Heart right ventricle (tissue), 16 donors: ENCODE measurements at places on chromosomes 13 and 19. TPM values are rescaled to one million over a fixed set of nuclear protein-coding genes. Genes with fewer than 3 reads are reported as not detected.

The CYP4F12 gene
- total RNA-seq, result 2.5 TPM

The CASP14 gene
- not detected for total RNA-seq

DNA sequence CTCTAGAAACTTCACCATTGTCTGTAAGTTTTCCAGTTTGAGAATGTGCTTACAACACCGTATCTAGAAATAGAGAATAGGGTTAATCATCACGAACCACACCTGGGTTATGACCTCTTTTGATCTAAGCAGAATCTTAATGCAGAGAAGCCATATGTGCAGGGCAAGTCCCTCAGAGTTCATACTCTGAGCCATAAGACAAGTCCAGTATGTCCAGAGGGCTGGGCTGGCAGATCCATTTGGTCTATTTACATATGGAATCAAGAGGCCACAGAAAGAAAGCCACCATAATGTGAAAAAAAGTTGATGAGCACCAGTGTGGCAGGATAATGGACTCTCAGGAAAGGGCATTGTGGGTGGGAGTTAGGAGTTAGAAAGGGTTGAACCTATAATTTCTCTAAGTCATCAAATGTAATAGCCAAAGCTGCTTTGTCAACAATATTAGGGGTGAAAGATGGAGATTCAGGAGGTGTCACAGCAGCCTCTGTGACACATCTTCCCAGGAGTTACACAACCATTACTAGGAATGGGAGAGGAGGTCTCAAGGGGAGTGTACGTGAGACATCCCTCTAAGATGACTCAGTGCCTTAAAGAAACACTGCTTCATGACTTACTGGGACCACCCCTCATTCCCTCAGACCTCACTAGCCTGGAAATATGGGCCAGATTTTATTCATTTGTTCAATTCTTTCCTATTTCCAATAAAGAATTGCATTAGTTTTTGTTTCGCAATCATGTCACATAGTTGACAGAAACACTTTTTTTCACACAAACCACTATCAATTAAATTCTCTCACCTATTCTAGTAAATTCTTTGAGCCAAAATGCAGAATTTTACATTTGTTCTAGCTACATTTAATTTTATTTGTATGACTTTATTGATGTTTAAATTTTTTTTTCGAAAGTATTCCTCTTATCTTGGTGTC is 30.4 kb upstream of the OLFM4 start:
- DNase-seq, result no peak

The JUNB gene
- total RNA-seq, result 73.9 TPM

The C19orf53 gene
- total RNA-seq, result 83.2 TPM

The TMEM255B gene
- 6.6 TPM for total RNA-seq

DNA sequence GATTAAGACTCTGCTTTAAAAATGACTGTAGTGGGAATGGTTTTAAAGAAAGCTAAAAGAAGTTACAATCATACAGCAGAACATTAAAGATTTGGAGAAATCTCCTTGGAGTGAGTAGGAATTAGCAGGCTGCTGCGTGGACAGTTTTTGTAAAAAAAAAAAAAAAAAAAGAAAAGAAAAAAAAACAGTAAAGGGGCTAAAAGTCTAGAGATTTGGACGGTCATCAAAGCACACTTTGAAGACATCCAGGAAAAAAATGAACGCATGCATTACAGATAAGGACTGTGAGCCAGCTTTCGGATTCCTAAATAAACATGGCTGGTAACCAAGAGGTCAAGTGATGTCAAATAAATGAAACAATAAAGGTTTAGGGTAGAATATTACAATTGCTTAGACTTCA is 1700.6 kb downstream of the PCDH9 start:
- DNase-seq, result no peak

- DNase-seq, result no peak
These were observed 84.9 kb downstream of the CHST8 start for GRCh38 chr19:33706631-33707030.

The FOXA3 gene
- 0.11 TPM for total RNA-seq

The OR1I1 gene
- not detected for total RNA-seq

- no peak for DNase-seq
These were observed 25.1 kb downstream of the TMEM255B start for GRCh38 chr13:113783966-113784644.

DNA sequence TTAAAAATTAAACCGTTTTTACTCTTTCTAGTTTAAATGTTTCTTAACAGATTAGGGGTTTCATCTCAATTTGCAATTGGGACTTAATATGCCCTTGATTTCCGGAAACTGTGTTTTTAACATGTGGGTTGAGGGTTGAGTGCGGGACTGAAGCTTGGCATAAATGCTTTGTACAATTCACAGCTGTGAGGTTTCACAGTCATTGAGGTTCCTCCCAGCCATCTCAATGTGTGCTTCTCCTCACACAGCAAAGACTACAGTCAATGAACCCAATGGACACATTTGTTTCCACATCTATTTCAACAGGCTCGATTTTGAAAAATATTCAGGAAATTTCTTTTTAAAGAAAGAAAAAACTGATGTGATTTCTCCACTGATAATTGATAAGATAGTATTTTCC is 328.6 kb downstream of the TBC1D4 start:
- no peak for DNase-seq
